IMR-90 (cell line): ENCODE measurements at places on chromosomes 3 and 15. TPM values are rescaled to one million over a fixed set of nuclear protein-coding genes. Genes with fewer than 3 reads are reported as not detected.

Gene PLSCR5
- total RNA-seq = not detected in 2 replicates

Gene NR2E3
- total RNA-seq = under 0.01 and 0.56 TPM in 2 replicates

Gene SGO1
- 5.2 and 8.1 TPM in 2 replicates for total RNA-seq

Gene C15orf61
- total RNA-seq = 1.4 and 1.7 TPM in 2 replicates

Gene GOLGA8G
- total RNA-seq = not detected in 2 replicates

Gene PLA2G4D
- total RNA-seq = not detected in 2 replicates

Gene ZIC4
- not detected in 2 replicates for total RNA-seq

Gene SLC12A8
- 1.9 and 2.2 TPM in 2 replicates for total RNA-seq

Gene RTP4
- not detected in 2 replicates for total RNA-seq

Gene IGSF10
- total RNA-seq = under 0.01 TPM in 2 replicates

Gene FETUB
- not detected in 2 replicates for total RNA-seq

Gene OR5AC2
- not detected in 2 replicates for total RNA-seq

Gene CCDC32
- total RNA-seq = 13.3 and 15.1 TPM in 2 replicates
